PC-9 (cell line): ENCODE measurements at places on chromosomes 12 and 14.
A peak's percentile ranks its signal among the peaks of the same experiment; 100 is the strongest.

DNA sequence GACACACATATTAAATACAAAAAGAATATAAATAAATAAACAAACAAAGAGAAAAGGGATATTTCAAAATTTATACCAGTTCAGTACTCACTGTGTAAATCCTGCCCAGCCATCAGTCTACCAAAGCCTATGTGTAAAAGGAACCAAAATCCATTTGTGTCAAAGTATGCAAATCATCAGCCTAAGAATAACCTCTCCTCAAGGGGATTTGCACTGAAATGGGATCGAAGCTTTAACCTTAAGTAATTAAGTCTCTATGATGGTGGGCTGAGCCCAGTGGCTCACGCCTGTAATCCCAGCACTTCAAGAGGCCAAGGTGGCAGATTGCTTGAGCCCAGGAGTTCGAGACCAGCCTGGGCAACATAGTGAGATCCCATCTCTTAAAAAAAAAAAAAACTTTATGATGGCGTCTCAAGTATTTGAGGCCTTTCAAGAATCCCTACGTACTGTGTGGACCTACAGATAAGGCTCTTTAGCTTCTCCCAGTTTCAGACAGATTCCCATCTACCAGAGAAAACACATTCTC is 57.8 kb upstream of the METAP2 start:
- DNase-seq, result no peak
- H3K4me1 ChIP-seq, result no peaks in the 10 kb centered on the region
- H3K36me3 ChIP-seq, result no peaks in the 10 kb centered on the region
- no peak overlapping the region for H3K4me3 ChIP-seq
- H3K27ac ChIP-seq, result no peak overlapping the region

GRCh38 chr14:60014402-60014801 is 77.3 kb upstream of the PCNX4 start:
- no peaks in the 10 kb centered on the region for H3K4me1 ChIP-seq
- no peaks in the 10 kb centered on the region for H3K27me3 ChIP-seq
- no peak overlapping the region for H3K27ac ChIP-seq
- DNase-seq, result no peak
- no peak overlapping the region for H3K4me3 ChIP-seq

GRCh38 chr12:111953455-111953854 is 59.5 kb downstream of the TMEM116 start:
- no peaks in the 10 kb centered on the region for H3K27me3 ChIP-seq
- H3K4me3 ChIP-seq, result no peak overlapping the region
- no peak overlapping the region for H3K27ac ChIP-seq
- H3K36me3 ChIP-seq, result 0 out of 2 replicates have a peak, but pooled peaks cover 5% of the 10 kb centered on the region
- no peak for DNase-seq
- H3K4me1 ChIP-seq, result no peaks in the 10 kb centered on the region

DNA sequence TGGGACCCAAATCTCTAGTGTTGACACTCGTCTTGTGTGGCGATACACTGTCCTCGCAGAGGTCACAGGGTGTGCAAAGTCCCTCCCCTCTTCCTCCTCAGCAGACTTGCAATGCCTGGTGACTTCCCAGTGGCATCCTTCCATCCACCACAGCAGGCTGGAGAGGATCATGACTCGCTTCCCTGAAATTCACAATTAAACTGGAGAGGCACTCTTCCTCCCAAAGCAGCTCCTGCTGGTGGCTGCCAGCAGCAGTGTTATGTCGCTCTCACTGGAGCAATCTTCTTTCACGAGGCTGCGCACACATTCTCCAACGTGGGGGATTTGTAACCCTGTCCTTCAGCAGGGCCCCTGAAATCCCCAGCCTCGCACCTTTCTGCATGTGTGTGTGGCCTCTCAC is 145.2 kb upstream of the TMCC3 start:
- no peaks in the 10 kb centered on the region for H3K36me3 ChIP-seq
- H3K27me3 ChIP-seq, result no peaks in the 10 kb centered on the region
- H3K27ac ChIP-seq, result 0 out of 2 replicates have a peak overlapping the region, but pooled peaks have one; percentile 20
- no peak overlapping the region for H3K4me3 ChIP-seq
- peaks cover 7% of the 10 kb centered on the region for H3K4me1 ChIP-seq
- peak; percentile 70 for DNase-seq

DNA sequence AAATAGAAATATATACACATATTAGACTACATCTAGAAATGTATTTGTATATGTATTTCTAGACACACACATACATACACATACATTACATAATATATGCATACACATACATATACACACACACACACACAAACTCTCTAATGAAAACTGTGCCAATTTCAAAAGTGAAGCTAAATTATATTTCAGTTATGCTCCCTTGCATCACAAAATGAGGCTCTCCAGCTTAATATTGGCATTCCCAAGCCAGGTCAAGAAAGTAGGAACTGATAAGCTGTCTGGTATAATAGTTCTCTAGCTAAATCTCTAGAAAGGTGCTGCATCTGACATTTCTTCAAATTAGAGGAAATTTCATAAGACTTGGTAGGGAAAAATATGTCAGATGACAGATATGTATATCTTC is 56.9 kb downstream of the GARIN6 start:
- no peak for DNase-seq
- no peaks in the 10 kb centered on the region for H3K36me3 ChIP-seq
- no peak overlapping the region for H3K27ac ChIP-seq
- H3K4me1 ChIP-seq, result no peaks in the 10 kb centered on the region
- no peak overlapping the region for H3K4me3 ChIP-seq
- H3K27me3 ChIP-seq, result no peaks in the 10 kb centered on the region

GRCh38 chr14:80930836-80931389 is 10.6 kb downstream of the CEP128 start:
- DNase-seq, result peak; percentile 45
- no peaks in the 10 kb centered on the region for H3K36me3 ChIP-seq
- 0 out of 2 replicates have a peak overlapping the region, but pooled peaks have one; percentile 3 for H3K27ac ChIP-seq
- H3K4me3 ChIP-seq, result no peak overlapping the region

GRCh38 chr12:126781593-126781992 is 1485.4 kb upstream of the TMEM132C start:
- no peaks in the 10 kb centered on the region for H3K4me1 ChIP-seq
- H3K27ac ChIP-seq, result no peak overlapping the region
- no peaks in the 10 kb centered on the region for H3K36me3 ChIP-seq
- no peaks in the 10 kb centered on the region for H3K27me3 ChIP-seq

DNA sequence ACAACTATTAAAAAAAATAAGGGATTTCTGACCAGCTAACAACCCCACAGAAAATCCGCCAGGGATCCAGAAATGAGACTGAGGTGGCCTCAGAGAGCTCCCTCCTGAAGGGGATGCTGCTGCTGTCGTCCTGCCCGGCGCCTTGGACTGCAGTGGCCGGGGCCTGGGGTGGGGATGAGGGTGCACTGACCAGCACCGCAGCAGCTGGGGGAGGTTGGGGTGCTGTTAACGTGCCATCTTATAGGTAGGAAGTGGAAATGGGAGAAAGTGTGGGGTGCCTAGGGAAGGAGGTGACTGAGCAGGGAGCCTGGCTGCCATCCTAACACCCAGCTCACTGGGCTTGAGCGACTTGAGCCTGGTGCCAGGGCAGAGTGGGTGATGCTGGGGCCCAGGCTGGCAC is 32.0 kb downstream of the DDX11 start:
- H3K4me1 ChIP-seq, result peaks cover 11% of the 10 kb centered on the region
- H3K4me3 ChIP-seq, result no peak overlapping the region
- no peaks in the 10 kb centered on the region for H3K36me3 ChIP-seq
- H3K27me3 ChIP-seq, result no peaks in the 10 kb centered on the region

GRCh38 chr12:120539303-120539702 is 5.1 kb downstream of the RNF10 start:
- H3K4me3 ChIP-seq, result no peak overlapping the region
- H3K36me3 ChIP-seq, result peaks cover 27% of the 10 kb centered on the region; the same call in 1 of the 2 replicates
- H3K4me1 ChIP-seq, result peaks cover 44% of the 10 kb centered on the region
- no peak for DNase-seq
- H3K27me3 ChIP-seq, result no peaks in the 10 kb centered on the region

GRCh38 chr12:48302161-48302911 is 48.4 kb downstream of the ZNF641 start:
- H3K36me3 ChIP-seq, result no peaks in the 10 kb centered on the region
- H3K4me1 ChIP-seq, result no peaks in the 10 kb centered on the region
- no peak overlapping the region for H3K27ac ChIP-seq
- H3K27me3 ChIP-seq, result no peaks in the 10 kb centered on the region
